ENCODE measurements at places on chromosomes 12 and 14. TPM values are rescaled to one million over a fixed set of nuclear protein-coding genes. Genes with fewer than 3 reads are reported as not detected.

TSHR gene
- 19.3 TPM for total RNA-seq

CEBPE gene
- not detected for total RNA-seq

- H3K27ac ChIP-seq = no peak overlapping the region
- DNase-seq = no peak
- no peak overlapping the region for H3K4me3 ChIP-seq
- H3K36me3 ChIP-seq = no peaks in the 10 kb centered on the region
- H3K27me3 ChIP-seq = no peaks in the 10 kb centered on the region
These were observed 103.3 kb upstream of the FZD10 start for GRCh38 chr12:130058926-130059472.

GRCh38 chr14:100765296-100765695 lies 38.6 kb downstream of the DLK1 start:
- H3K4me3 ChIP-seq = no peak overlapping the region

DNA sequence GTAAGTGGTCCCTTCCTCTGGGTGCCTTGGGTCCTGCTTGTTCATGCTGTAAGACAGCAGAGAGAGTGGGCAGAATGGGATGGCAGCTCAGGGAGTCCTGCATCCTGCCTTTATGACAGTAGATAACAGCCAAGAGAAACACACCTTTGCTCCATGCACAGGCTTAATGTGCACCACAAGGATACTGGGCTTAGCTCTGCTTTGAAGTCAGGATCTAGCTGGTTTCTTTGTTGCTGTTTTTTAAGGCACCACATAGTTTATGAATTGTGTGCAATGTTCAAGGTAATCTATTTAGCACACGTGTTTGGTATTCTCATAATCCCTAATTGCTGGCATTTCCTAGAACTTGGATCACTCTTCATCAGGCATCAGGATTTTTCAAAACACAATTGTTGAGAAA lies 239.5 kb upstream of the DCN start:
- H3K36me3 ChIP-seq = no peaks in the 10 kb centered on the region
- DNase-seq = no peak
- no peaks in the 10 kb centered on the region for H3K27me3 ChIP-seq
- H3K4me3 ChIP-seq = no peak overlapping the region
- H3K4me1 ChIP-seq = no peaks in the 10 kb centered on the region

All from CD4-positive, CD25-positive, alpha-beta regulatory T cell (primary cell).